ENCODE measurements at places on chromosomes 11 and 22. TPM values are rescaled to one million over a fixed set of nuclear protein-coding genes. Genes with fewer than 3 reads are reported as not detected.

- DNase-seq: peak; percentile 54
- peaks cover 5% of the 10 kb centered on the region for H3K4me1 ChIP-seq
- H3K27me3 ChIP-seq: no peaks in the 10 kb centered on the region
Observed at GRCh38 chr22:37734964-37735451, 38.2 kb downstream of the TRIOBP start.

DNA sequence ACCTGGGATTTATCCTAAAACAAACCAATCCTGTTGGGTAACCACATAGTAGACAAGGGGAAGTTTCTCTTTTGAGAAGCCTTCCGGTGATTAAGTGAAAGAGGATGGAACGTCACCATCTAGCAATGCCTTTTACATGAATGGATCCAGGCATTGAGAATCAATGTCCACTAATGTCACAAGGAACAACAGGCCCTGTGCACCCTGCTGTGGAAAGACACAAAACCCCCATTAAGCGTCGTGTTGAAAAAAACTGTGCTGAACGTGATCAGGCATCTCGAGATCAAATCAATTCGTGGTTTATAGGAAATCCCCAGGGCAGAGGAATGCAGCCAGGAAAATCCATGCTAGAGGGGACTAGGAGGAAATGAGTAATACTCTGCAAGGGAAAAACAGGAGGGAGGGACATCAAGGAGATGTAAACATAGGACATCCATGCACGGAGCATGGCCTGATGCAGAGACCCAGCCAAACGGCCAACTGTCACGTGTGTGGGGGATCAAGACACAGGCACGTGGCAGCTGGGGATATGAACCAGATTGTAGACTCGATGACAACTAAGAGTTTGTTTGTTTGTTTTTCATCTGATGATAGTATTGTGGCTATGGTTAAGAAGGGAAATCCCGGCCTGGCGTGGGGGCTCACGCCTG is 38.6 kb upstream of the CARS1 start:
- H3K4me1 ChIP-seq: peaks cover 16% of the 10 kb centered on the region
- H3K27ac ChIP-seq: peak overlapping the region; percentile 3
- peaks cover 11% of the 10 kb centered on the region for H3K36me3 ChIP-seq
- H3K4me3 ChIP-seq: no peak overlapping the region
- no peak for DNase-seq

DNA sequence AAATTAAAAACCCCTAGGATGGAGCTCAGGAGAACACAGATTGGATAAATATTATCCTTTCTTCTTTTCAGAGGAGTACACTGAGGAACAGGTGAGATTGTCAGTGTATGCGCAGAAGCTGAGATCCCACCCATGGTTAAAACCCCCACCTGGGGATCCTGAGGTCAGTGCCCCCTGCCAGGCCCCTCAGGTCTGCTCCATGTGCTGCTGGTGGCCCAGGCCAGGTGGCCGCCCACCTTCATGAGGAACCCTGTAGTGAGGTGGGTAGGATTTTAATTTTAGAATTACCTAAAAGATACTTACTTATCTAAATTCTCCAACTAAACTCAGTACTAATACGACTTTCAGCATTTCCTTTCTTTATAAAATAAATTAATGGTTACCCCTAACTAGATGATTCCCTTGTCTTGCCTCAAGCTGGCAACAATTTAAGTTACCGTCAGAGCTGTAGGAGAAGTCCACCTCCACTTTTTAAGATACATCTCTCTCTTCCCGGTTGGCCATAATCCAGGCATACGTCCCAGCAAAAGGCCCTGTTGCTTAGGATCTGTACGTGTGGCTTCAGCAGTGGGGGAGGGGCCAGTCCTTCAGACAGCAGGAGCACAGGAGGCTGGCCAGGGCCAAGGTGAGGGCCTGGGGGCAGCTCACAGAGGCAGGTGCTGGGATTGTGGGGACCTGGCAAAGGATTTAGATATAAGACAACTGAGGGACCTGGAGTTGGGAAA is 61.5 kb upstream of the PITPNB start:
- H3K36me3 ChIP-seq: peaks cover 16% of the 10 kb centered on the region
- no peak for DNase-seq
- no peak overlapping the region for H3K4me3 ChIP-seq
- no peak overlapping the region for H3K27ac ChIP-seq
- no peaks in the 10 kb centered on the region for H3K27me3 ChIP-seq
- H3K4me1 ChIP-seq: peaks cover 3% of the 10 kb centered on the region

DNA sequence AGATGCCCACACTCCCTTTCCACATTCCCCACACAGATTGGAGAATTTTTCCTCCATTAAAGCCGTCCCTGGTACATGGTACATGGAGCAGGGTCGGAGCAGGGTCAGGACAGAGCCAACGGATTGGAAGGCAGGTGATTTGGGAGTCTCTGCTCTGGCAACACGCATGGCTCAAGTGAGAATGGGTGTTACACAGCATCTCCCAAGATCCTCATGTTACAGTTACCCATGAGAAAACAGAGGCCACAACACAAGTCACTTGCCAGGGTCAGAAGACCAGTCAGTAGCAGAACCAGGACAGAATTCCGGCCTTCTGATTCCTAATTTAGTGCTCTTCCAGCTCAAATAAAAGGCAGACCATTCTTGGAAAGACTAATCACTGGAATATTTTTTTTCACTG is 7.7 kb upstream of the F2 start:
- peaks cover 2% of the 10 kb centered on the region for H3K36me3 ChIP-seq
- H3K27ac ChIP-seq: peak overlapping the region; percentile 57
- no peak for DNase-seq
- H3K4me3 ChIP-seq: no peak overlapping the region
- no peaks in the 10 kb centered on the region for H3K4me1 ChIP-seq

GRCh38 chr22:43151251-43152002 is at the start of gene TSPO:
TSPO (plus strand) TSS chr22:43151559; CDS start chr22:43159239, 7,680 bp downstream.
- peak within 1 kb of the TSS; percentile 57 for H3K27ac ChIP-seq
- peaks cover 19% of the 10 kb centered on the region for H3K27me3 ChIP-seq
- H3K4me3 ChIP-seq: peak within 1 kb of the TSS; percentile 84
- H3K4me1 ChIP-seq: peaks cover 9% of the 10 kb centered on the region

DNA sequence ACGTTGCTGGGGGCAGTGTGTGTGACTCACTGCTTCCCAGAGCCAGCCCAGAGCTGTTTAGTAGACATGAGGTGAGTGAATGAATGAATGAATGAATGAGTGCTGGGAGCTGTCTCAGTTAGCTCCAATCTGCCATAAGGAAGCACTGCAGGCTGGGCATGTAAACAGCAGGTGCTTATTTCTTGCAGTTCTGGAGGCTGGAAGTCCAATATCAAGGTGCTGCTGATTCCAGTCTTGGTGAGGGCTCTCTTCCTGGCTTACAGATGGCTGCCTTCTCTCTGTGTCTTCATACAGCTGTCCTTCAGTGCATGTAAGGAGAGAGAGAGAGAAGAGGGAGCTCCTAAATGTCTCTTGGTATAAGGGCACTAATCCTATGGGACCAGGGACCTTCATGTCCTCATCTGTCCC is 4.1 kb downstream of the C11orf21 start:
- peaks cover 8% of the 10 kb centered on the region for H3K27me3 ChIP-seq
- peak overlapping the region; percentile 64 for H3K27ac ChIP-seq
- H3K4me3 ChIP-seq: no peak overlapping the region
- no peak for DNase-seq

- peaks cover 2% of the 10 kb centered on the region for H3K27me3 ChIP-seq
- H3K36me3 ChIP-seq: no peaks in the 10 kb centered on the region
- no peaks in the 10 kb centered on the region for H3K4me1 ChIP-seq
- no peak overlapping the region for H3K27ac ChIP-seq
- DNase-seq: no peak
- H3K4me3 ChIP-seq: no peak overlapping the region
Observed at GRCh38 chr11:81472646-81473045, 1261.0 kb downstream of the FAM181B start.

GRCh38 chr11:47234669-47235100 is 13.9 kb downstream of the ACP2 start:
- DNase-seq: no peak
- H3K4me3 ChIP-seq: no peak overlapping the region
- peak overlapping the region; percentile 69 for H3K27ac ChIP-seq
- H3K4me1 ChIP-seq: peaks cover 19% of the 10 kb centered on the region

DNA sequence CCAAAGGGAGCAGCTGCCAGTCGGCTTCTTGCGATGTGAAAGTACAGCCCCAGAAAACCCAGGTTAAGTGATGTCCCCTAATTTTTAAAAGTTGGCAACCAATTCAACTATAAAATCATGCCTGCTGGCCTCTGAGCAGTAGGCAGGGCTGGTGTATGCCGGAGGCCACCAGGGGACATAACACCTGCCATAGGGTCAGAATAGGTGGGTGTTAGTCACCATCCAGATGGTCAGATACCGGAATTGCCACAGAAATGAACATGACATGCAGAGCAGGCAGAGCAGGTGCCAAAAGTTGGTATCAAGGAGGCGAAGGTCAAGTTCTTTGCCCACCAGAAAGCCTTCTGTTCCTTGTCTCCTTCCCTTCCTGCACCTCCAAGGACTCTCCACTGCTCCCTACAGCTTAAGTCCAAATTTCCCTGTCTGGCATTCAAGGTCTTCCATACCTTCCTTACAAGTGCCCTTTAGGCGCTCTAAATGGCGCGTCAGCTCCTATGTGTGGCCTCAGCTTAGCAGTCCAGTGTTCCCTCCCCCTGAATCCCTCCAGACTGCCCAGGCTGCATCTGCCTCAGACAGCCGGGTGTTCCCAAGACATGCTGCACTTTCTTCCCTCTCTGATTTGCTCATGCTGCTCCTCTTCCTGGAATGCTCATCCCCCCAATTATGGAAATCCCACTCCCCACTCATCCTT is 45.1 kb downstream of the PTPRJ start:
- no peaks in the 10 kb centered on the region for H3K27me3 ChIP-seq
- H3K4me3 ChIP-seq: peak overlapping the region; percentile 31
- no peaks in the 10 kb centered on the region for H3K36me3 ChIP-seq
- H3K4me1 ChIP-seq: peaks cover 44% of the 10 kb centered on the region
- no peak for DNase-seq

GRCh38 chr11:15927864-15928217 is 428.5 kb downstream of the SOX6 start:
- H3K27me3 ChIP-seq: no peaks in the 10 kb centered on the region
- H3K36me3 ChIP-seq: peaks cover 6% of the 10 kb centered on the region
- no peak for DNase-seq
- H3K4me3 ChIP-seq: no peak overlapping the region
- no peak overlapping the region for H3K27ac ChIP-seq

DNA sequence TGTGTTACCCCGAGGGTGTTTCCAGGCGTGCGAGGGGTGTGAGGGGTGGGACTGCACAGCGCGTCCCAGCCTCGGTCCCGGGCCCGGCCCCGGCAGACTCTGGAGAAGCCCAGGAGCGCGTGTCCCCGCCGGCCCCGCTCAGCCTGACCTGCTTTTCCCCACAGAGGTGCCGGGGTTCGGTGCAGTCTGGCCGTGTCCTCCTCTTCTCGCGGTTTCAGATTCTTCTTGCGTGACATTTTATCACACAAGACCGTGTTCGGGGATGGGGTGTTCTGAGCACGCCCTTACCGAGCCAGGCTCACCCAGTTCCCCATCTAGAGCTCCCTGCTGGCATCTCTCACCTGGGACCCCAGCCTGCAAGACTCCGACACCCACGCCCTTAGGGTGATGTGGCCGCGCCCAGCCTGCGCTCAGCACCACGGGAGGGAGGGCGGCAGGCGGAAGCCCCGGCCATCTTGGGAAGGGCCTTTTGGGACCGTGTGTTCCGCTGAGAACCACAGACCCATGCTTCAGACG is 775.6 kb downstream of the BRD1 start:
- peaks cover 7% of the 10 kb centered on the region for H3K27me3 ChIP-seq
- no peak for DNase-seq
- H3K4me3 ChIP-seq: no peak overlapping the region
- no peak overlapping the region for H3K27ac ChIP-seq

DNA sequence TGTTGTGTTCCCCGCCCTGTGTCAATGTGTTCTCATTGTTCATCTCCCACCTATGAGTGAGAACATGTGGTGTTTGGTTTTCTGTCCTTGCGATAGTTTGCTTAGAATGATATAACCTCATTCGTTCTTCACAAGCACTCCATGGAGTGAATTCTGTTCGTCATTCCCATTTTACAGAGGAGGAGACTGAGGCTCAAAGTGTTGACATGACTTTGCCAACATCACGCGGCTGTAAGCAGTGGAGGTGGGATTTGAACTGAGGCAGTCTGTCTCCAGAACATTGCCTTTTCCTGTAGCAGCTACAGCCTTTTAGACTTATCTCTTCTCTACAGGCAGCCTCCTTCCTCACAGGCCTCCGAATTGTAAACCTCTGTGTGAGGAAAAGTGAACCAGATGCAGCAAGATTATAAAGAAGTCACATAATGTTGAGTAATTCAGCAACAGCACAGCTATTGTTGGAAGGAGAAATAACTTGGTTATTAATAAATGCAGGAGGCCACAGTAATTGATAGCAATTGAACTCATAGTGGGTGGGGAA is 74.6 kb downstream of the MYO18B start:
- H3K4me1 ChIP-seq: no peaks in the 10 kb centered on the region
- H3K27ac ChIP-seq: no peak overlapping the region
- DNase-seq: no peak
- H3K4me3 ChIP-seq: no peak overlapping the region
- peaks cover 72% of the 10 kb centered on the region for H3K27me3 ChIP-seq

DNA sequence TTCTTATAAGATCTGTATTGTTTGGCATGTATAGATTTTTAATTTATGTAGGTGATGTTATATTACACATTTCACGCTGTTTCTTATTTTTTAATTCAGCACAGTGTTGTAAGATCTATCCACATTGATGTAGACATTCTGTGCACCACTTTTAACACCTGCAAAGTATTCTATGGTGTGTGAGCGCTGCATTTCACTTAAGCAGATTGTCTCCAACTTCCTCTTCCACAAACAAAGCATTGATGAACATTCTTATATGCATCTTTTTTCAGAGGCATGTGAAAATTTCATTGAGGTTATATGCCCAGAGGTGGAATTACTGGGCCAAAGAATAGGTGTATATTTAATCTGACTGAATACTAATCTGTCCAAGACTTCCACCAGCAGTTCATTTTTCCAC is 3.4 kb upstream of the POU2AF1 start:
- H3K4me3 ChIP-seq: no peak overlapping the region
- no peak overlapping the region for H3K27ac ChIP-seq
- H3K36me3 ChIP-seq: no peaks in the 10 kb centered on the region
- no peaks in the 10 kb centered on the region for H3K27me3 ChIP-seq
- no peak for DNase-seq
- H3K4me1 ChIP-seq: peaks cover 4% of the 10 kb centered on the region

- peaks cover 3% of the 10 kb centered on the region for H3K36me3 ChIP-seq
- H3K4me1 ChIP-seq: no peaks in the 10 kb centered on the region
- no peak for DNase-seq
- no peak overlapping the region for H3K27ac ChIP-seq
- no peak overlapping the region for H3K4me3 ChIP-seq
Observed at GRCh38 chr11:124707829-124708228, 31.9 kb upstream of the NRGN start.

The CDHR5 gene
- total RNA-seq: not detected

The CALCA gene
- not detected for total RNA-seq

The ARHGAP8 gene
- 0.61 TPM for total RNA-seq

The UBQLN3 gene
- total RNA-seq: not detected

The SERPING1 gene
- total RNA-seq: 31.7 TPM

The RIMBP3B gene
- total RNA-seq: 0.63 TPM

The COX8A gene
- total RNA-seq: 389 TPM

The ST14 gene
- total RNA-seq: 0.30 TPM

The FAM180B gene
- 0.50 TPM for total RNA-seq

The MAP4K2 gene
- 14.6 TPM for total RNA-seq
